ENCODE measurements at places on chromosomes 5 and 9.

GRCh38 chr9:77649109-77649812 is 1.1 kb upstream of the GNA14 start:
- peak; percentile 11 for DNase-seq

DNA sequence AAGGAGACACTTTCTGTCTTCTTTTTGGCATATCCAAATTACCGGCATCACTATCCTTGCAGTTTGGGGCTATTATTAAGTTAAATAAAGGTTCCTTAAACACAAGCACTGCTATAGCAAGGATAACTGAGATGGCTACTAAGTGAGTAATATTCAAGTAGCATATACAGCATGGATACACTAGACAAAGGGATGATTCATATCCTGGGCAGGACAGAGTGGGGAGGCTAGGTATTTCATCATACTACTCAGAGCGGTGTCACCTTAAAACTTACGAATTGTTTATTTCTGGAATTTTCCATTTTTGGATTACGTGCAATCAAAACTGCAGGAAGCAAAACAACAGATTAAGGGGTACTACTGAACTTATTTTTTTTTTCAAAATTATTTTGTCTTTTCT is 54.1 kb downstream of the FER start:
- no peak for DNase-seq

- no peak for DNase-seq
Measured at GRCh38 chr5:147750065-147750464, 32.5 kb downstream of the JAKMIP2 start.

GRCh38 chr9:107571148-107571547 is 81.6 kb upstream of the KLF4 start:
- DNase-seq, result no peak

DNA sequence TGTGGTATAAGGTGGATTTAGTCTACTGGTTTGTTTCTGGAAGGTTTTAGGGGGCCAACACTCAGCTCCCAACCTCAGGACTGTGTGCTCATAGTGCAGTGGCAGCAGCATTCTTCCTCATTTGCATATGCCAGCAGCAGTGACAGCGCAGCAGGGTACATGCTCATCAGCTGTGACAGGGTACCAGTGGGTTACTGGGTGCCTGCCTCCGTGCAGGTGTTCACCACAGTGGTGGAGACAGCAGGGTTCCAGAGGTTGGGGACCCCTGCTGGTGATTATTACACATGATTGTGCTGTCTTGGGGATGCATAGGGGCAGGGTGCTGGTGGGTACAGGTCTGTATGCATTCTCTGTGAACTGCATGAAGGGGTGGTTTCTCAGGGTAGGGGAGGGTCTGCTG is 45.5 kb upstream of the IFNE start:
- DNase-seq, result no peak

- DNase-seq, result no peak
Measured at GRCh38 chr5:2553611-2554010, 197.9 kb downstream of the IRX2 start.

DNA sequence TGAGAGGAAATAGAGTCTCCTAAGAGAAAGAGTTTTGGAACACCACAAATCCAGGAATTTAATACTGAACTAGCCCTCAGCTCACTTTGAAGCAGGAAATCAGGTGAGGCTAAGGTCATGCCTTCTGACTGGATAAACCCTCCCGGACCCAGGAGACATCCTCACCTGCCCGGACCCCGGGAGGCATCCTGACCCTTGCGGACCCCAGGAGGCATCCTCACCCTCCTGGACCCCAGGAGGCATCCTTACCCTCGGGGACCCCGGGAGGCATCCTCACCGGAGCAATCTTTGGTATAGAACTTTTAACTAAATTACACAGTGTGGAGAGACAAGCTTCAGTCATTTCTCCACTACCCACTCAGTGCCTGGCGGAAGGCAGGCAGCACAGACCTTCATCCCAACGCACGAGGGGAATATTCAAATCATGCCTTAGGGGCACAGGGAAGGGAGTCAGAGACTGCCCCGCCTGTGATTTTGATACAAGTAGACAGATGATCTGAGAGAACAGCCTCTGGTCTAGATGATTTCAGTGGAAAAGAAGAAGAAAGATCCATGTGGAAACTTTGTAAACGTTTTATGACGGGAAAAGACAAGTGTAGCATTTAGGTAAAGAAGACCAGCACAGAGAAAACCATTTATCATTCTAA is 21.3 kb downstream of the STXBP1 start:
- DNase-seq, result no peak
